ENCODE measurements at places on chromosomes 11 and 22.

- no peak for DNase-seq
Observed at GRCh38 chr22:31584804-31585160, 77.2 kb downstream of the PISD start.

DNA sequence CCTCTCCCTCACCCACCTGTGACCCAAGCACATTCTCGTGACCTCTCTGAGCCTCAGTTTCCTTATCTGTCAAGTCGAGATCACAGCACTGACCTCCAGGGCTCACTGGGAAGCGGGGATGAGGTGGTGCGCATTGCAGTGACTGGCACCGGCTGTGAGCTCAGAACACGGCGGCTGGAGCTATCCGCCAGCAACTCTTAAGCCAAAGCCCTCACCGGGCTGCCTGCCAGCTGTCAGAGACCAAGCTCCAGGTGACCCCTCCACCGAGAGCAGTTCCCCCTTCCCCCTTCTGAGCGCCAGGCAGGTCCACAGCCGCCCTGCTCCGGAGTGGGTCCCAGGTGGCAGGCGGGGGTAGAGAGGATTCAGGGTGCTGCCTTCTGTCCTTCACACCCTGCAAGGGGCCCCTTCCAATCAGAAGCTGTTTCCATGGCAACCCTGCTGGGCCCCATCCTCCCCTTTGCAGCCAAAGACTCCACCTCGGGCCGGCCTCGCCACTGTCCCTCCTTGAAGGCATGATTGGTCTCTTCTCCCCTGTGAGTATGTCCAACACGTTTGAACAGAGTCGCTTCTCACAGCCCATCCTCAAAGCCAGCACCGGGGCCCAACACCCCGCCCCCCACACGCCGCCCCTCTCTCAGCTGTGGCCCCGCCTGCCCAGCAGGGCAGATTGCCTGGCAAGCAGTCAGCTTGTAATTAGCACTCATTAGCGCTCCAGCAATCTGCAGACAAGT lies 98.7 kb downstream of the WNT7B start:
- DNase-seq = no peak

DNA sequence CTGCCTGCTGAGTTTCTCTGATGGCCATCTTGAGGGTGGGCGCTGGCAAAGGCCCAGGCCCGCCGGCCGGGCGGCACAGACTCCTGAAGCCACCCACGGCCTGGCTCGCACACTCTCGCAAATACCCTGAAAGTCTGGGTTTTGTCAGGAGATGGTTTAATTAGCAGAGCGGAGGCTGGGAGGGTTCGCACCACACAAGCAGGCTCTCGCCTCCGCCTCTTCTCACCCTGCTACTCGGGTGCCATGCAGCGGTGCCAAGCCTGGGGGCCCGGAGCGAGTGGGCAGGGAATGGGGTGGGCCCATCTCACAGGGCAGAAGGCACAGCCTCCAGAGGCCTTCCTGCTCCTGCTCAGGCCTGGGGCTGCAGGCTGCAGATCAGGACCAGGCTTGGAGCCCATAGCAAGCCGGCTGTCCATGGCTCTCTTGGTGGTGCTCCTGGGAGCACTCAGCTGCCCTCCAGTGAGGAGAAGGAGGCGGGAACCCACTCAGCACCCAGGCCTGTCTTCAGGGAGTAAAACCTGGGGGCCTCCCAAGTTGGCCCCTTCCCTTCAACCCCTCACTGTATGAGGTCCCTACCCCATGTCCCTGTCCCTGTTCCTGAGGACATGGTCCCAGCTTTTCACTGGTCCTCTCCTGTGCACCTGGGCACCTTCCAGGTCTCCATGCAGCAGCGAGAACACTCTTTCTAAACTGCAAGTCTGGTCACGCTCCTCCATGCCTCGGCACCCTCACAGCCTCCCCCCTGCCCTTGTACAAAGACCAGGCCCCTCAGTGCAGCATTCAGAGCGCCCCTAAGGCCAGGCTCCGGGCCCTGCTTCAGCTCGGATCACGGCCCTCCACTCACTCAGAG lies 62.0 kb downstream of the FLRT1 start:
- no peak for DNase-seq

GRCh38 chr22:47151064-47151463 lies 388.6 kb downstream of the TBC1D22A start:
- no peak for DNase-seq

- no peak for DNase-seq
Observed at GRCh38 chr11:13119941-13120520, 110.9 kb downstream of the RASSF10 start.

GRCh38 chr11:129973809-129974208 lies 28.8 kb downstream of the PRDM10 start:
- no peak for DNase-seq

- DNase-seq = no peak
Observed at GRCh38 chr11:22491555-22492225, 133.9 kb downstream of the FANCF start.

DNA sequence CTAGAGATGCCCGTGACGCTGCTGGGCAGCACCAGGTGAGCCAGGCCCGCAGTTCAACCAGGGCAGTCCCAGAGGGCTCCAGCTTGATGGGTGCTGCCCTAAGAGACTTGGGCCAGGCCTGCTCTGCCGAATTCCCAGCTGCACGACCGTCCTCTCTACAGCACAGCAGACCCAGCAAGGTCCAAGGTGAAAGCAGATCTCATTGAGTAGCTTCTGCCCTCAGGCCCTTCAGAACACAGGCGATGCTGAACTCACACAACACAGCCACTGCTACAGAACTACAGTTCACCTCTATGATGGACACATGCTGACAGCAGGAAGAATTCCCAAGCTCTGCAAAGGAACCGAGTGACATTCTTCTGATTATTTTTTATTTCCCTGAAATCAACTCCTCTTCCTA lies 81.6 kb downstream of the MICAL3 start:
- no peak for DNase-seq

DNA sequence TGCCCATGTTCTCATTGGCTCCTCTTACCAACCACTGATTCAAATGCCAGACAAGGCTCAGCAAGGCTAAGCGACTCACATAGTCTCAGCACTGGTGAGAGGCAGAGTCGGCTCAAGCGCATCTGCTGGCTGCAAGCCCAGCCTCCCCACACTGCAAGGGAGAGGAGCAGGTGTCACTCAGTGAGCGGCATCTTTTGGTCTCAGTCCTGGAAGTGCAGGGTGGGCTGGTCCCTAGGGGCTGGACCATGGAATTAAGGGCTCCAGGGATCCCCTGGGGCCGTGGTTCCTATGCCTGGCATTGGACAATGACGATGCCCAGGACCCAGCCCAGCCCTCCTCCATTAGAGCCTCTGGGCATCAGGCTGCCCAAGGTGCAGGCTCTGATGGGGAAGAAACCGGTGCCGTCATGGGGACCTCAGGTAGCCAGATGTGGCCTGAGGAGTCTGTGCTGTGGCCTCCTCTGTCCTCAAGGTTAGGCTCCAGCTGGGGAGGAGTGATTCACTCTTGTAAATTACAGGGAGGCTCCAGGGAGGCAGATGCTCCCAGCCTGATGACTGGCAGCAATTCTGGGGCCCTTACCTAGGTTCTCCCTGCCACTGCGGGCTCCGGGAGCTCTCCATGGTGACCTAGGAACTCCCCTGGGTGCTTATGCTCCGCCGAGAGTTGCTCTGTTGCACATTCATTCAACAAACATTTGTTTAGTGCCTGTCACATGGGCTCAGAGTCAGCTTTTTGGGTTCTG lies 28.0 kb downstream of the FADS2 start:
- no peak for DNase-seq

DNA sequence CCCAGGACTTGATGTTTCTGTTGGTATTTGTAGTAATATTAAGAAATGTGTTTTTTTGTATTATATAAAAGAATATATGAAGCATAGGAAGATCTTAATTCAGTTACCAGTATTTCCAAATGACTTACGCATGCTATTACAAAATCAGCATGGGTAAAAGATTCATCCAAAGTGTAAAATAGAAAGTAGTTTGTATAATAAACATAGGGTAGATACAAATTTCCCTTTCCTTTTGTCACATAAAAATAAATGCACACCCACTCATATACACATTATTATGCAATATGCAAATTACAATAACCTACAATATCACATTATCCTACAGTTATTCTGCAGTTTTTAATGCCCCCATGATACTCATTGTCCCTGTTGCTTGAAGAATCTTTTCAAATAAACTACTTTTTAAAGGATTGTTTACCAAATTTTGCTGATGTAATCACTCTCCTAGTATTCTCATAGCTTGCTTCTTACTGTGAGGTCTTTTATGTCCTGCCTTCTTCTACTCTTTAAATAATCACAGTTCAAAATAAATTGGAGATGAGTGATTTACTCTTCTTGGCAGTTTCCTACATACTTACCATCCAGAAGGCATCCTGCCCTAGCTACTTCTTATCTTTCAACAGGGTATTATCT lies 244.0 kb downstream of the CASP12 start:
- no peak for DNase-seq

DNA sequence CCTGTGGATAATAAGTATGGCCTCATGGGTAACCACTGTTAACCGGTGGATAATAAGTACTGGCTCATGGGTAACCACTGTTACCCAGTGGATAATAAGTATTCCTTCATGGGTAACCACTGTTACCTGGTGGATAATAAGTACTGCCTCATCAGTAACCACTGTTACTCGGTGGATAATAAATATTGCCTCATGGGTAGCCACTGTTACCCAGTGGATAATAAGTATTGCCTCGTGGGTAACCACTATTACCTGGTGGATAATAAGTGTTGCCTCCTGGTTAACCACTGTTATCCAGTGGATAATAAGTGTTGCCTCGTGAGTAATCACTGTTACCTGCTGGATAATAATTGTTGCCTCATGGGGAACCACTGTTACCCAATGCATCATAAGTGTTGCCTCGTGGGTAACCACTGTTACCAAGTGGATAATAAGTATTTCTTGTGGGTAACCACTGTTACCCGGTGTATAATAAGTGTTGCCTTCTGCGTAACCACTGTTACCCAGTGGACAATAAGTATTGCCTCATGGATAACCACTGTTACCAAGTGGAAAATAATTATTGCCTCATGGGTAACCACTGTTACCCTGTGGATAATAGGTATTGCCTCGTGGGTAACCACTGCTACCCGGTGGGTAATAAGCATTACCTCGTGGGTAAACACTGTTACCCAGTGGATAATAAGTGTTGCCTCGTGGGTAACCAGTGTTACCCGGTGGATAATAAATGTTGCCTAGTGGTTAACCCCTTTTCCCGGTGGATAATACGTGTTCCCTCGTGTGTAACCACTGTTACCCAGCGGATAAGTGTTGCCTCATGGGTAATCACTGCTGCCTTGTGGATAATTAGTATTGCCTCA lies 26.6 kb upstream of the NXPE4 start:
- DNase-seq = no peak

DNA sequence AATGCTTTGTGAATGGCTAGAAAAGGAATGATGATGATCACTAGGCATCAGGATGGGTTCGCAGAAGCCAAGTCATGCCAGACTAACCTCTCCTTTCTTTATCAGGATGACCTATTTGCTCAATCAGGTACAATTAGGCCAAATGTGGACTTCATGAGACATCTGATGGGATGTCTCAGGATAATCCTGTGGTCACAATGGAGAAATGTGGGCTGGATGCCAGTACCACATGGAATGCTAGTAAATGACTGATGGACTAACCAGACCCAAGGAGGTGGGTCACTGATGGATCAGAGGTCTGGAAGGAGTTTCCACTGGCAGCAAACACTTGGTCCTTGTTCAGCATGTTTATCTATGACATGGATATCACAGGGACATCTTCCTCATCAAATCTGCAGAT lies 94.8 kb upstream of the PHOX2A start:
- no peak for DNase-seq

DNA sequence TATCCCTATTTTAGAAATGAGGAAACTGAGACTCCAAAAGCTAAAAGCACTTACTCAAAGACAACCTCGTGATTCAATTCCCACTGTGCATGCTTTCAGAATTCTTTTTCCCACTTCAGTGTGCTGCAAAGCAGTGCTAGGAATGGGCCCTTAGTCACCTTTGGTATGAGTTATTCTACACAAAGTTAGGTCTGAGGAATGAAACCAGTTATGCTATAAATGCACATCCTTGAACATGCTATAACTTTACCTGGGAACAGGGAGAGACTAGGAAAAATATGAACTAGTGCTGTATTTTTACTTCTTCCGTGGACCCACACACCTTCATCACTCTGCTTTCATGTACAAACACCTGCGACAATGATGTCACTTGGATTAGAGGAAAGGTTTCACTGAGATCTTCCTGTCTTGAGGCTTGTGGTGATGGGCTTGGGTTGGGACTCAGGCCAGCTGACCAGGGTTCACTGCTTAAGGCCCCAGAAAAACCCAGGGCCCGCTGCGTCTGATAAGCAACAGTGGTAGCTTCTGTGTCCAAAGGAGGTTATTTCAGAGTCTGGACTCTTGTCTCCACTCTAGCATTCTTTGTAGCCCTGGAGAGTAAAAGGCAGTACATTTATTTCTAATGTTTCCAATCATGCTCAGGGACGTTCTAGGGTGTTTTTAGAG lies 81.6 kb downstream of the ZC3H12C start:
- no peak for DNase-seq

- DNase-seq = no peak
Observed at GRCh38 chr22:21015466-21016006, 571 bp downstream of the P2RX6 start.

- DNase-seq = no peak
Observed at GRCh38 chr11:68832476-68833181, 9.1 kb downstream of the CPT1A start.

- DNase-seq = peak; percentile 74
Observed at GRCh38 chr11:68003846-68004550, at the start of gene UNC93B1. Gene UNC93B1 (minus strand): TSS chr11:68004097. CDS start chr11:68004043, 54 bp downstream.

DNA sequence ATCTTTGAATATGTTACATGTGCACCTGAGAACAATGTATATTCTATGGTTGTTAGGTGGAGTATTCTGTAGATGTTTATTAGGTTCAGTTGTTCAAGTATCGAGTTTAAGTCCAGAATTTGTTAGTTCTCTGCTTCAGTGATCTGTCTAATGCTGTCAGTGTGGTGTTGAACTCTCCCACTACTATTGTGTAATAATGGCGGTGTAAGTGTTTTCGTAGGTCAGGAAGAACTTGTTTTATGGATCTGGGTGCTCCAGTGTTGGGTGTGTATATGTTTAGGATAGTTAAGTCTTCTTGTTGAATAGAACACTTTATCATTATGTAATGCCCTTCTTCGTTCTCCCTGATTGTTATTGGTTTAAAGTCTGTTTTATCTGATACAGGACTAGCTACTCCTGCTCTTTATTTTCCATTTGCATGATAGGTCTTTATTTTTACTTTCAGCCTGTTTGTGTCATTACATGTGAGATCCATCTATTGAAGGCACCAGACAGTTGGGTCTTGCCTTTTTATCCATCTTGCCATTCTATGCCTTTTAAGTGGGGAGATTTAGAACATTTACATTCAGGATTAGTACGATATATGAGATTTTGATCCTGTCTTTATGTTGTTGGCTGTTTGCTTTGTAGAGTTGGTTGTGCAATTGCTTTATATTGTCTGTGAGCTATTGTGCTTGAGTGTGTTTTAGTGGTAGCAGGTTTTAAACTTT lies 121.6 kb downstream of the DDX10 start:
- no peak for DNase-seq
